ENCODE measurements at places on chromosomes 1 and 21.
A peak's percentile ranks its signal among the peaks of the same experiment; 100 is the strongest.

DNA sequence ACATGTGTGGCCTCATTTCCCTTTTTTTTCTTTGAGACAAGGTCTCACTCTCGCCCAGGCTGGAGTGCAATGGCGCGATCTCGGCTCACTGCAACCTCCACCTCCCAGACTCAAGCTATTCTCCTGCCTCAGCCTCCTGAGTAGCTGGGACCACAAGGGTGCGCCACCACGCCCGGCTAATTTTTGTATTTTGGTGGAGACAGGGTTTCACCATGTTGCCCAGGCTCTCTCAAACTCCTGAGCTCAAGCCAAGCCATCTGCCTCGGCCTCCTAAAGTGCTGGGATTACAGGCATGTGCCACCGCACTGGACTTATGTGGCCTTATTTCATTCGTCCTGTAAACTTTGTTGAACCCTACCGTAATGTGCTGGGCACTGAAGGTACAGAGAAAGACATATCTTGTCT is 569 bp upstream of the WARS2 start:
- peak; percentile 16 for DNase-seq

DNA sequence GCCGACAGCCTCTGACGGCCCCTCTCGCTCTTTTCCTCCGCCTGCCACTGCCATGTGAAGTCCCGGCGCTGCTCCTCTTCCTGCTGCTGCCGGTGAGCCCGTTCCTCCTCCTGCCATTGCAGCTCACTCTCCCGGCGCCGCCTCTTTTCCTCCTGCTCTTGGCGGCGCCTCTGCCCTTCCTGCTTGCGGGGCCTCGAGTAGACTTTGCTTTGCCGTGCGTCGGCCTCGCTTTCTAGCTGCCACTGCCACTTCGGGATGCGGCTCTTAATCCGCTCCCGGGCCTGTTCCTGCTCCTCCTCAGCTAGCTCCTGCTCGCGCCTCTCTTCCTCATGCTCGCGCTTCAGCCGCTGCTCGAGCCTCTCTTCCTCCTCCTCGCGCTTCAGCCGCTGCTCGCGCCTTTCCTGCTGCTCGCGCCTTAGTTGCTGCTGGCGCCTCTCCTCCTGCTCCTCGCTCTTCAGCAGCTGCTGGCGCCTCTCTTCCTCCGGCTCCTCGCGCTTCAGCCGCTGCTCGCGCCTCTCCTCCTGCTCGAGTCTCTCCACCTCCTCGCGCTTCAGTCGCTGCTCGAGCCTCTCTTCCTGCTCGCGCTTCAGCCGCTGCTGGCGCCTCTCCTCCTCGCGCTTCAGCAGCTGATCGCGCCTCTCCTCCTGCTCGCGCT is 4.3 kb downstream of the TCHH start:
- no peak for DNase-seq

DNA sequence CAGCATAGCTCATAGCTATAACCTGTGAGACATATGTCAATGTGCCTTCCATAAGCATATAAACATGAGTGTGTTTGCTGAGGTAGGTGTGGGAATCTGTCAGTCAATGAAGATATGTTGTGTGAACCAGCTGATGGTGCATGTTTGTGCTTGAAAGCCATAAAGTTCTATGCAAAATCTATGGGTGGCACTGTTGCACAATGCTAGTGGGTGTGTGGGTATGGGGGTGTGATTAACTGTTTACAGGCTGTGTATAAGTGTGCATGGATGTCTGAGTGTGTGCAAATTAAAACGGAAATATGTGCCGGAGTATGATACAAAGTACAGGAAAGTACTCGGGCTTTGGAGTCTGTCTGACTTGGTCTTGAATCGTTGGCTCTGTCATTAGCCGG is 1.0 kb upstream of the ATP2B4 start:
- DNase-seq, result peak; percentile 16

DNA sequence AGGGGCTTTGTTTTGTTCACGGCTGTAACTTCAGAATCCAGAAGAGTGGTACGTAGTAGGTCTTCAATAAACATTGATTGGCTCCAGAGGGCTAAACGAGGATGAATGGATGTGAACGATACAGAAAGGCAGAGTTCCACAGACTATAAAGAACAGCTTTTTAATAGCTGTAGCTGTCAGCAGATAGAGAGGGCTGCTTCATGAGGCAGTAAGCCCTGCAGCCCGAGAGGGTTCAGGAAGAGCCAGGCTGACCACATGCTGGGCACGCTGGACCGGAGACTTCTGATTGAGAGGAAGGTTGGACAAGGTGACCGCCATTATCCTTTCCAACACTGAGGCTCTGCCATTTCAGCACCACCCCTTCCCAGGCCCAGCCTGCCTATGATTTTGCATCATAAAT is 45.3 kb downstream of the KIRREL1 start:
- DNase-seq, result no peak

GRCh38 chr1:3821004-3821403 is 24.7 kb upstream of the LRRC47 start:
- DNase-seq, result no peak

- DNase-seq, result no peak
Measured at GRCh38 chr21:45979651-45980050, 1.9 kb upstream of the COL6A1 start.

- DNase-seq, result peak; percentile 20
Measured at GRCh38 chr1:13702425-13703127, 2.6 kb downstream of the PRDM2 start.

- no peak for DNase-seq
Measured at GRCh38 chr1:173342736-173343135, 134.4 kb upstream of the PRDX6 start.

GRCh38 chr1:82366689-82367088 is 566.0 kb downstream of the ADGRL2 start:
- DNase-seq, result no peak

GRCh38 chr1:19646377-19647319 is 2.5 kb downstream of the NBL1 start:
- DNase-seq, result no peak

GRCh38 chr1:27503033-27503432 is 13.1 kb upstream of the WASF2 start:
- DNase-seq, result no peak

GRCh38 chr1:25046194-25046532 is 116.1 kb upstream of the RUNX3 start:
- DNase-seq, result no peak

- no peak for DNase-seq
Measured at GRCh38 chr1:205396967-205397616, 24.8 kb downstream of the LEMD1 start.

DNA sequence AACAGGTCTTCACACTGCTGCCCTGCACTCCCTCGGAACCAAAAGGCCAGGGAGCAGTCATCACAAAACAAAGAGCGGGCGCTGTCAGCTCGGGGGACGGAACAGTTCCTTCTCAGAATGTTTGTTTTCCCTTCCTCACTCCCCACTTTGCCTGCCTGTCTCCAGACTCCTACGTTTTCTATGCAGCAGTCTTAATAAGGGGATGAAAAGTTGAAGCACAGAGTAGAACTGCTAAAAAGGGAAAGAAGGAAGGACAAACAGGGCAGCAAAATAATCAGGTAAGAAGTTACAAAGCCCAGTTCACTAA is 738 bp upstream of the GPR161 start:
- no peak for DNase-seq

DNA sequence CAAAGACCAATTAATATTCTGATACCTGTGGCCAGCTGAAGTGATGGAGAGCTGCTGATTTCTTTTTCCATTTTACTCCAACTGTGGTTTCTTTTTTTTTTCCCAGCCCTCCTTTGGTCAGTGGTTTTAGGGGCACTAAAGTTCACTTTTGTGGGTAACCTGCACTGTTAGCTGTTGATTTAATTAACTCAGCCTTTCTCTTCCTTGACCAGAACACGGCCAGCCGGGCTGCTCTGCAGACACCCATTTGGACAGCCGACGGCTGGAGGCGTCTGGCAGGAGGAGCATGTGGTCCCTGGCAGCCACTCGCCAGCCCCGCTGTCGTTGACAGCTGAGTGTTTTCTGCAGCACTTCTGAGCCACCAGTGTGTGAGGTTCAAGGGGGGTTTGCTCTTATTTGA is 136.2 kb upstream of the RUNX3 start:
- no peak for DNase-seq

- no peak for DNase-seq
Measured at GRCh38 chr1:40050863-40051262, 10.3 kb downstream of the CAP1 start.

DNA sequence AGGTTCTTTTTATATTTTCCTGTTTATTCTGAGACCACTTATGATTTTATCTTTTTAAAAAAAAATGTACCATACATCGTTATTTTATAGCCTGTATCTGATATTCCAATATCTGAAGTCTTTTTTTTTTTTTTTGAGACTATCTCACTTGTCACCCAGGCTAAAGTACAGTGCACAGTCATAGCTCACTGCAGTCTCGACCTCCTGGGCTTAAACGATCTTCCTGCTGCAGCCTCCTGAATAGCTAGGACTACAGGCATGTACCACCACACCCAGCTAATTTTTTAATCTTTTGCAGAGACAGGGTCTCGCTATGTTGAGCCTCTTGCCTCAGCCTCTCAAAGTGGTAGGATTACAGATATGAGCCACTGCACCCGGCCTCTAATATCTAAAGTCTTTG is 25.1 kb downstream of the BCAR3 start:
- DNase-seq, result no peak

DNA sequence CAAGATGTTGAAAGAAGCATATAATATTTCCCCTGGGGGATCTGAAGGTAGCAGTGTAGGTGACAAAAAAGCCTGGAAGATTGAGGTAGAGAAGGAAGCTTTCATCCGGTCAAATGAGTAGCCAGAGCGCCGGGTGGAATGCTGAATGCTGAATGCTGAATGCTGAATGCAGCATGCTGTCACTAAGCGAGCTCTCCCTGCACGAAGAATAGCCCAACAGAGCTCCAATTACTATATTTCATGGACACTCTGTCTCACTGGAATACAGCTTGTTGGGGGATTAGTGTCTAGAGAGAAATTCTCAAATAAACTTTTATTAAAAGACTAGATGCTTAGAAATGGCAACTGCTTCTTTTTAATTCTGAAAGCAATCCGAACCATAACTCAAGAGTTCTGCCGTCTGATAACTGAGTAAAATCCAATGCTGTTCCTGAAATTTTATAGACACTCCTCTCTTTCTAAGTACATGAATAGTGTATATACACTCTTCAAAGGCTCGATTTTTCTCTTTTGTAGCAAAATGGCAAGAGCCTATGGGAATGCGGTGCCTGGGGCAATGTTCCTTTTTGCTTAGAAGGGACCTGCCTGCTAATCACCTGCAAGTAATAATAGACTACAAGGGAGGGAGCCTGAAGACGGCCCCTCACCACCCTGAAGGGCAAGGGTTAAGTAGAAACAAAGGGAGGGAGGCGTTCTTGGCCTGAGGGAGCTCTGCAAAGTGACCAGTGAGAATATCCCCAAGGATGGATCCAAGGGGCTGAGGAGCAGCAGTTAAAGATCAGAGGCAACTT is 203.7 kb upstream of the ESRRG start:
- no peak for DNase-seq

DNA sequence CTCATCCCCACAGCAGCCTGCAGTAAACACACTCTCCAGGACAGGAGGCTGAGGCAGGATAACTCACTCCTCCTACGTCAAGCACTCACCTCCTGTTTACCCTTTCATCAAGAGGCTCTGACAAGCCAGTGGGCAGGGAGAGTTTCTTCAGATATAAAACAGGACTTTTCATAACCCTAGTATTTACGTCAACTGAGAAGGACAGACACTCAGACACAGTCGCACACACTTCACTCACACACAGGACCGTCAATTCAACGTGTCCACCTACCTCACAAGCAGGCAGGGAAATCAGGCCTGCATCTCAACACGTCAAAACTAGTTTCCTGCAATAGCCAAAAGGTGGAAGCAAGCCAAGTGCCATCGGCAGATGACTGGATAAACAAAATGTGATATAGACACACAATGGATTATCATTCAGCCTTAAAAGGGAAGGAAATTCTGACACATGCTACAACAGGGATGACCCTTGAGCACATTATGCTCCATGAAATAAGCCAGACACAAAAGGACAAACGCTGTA is 48.6 kb downstream of the ITPKB start:
- no peak for DNase-seq

- no peak for DNase-seq
Measured at GRCh38 chr1:185300152-185300551, 16.9 kb downstream of the IVNS1ABP start.

- DNase-seq, result no peak
Measured at GRCh38 chr1:35876988-35877387, 6.0 kb upstream of the AGO1 start.

DNA sequence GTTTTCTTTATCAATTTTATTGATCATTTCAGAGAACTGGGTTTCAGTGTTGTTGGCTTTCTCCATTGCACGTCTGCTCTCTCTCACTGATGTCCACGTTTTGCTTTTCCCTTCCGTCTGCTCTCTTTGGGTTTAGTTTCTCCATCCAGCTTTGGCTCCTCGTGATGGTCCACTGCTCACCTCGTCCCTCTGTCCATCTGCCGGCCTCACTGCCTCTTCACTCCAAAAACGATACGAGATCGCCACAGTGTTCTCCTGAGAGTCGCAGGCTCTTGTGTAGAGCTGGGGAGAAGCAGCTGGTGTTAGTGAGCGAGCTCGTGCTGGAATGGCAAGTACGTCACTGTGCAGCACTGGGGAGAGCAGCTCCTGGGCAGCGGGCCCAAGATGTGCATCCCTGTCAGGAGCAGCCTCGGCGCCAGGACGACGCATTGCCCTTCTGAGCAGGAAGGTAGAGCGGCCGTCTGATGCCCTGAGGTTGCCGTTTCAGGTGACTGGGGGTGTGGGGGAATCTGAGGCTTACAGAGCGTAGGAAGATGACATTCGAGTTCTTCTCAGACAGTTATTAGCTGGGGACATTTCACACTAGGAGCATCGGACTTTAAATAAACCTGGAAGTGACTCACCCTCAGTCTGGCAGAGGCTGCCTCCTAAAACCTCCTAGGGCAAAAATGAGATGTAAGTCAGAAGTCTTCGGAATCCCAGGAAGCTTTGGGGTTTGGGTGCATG is 31.4 kb upstream of the PCBP3 start:
- DNase-seq, result no peak

GRCh38 chr1:244918421-244919319 is 54.3 kb upstream of the HNRNPU start:
- DNase-seq, result peak; percentile 47

DNA sequence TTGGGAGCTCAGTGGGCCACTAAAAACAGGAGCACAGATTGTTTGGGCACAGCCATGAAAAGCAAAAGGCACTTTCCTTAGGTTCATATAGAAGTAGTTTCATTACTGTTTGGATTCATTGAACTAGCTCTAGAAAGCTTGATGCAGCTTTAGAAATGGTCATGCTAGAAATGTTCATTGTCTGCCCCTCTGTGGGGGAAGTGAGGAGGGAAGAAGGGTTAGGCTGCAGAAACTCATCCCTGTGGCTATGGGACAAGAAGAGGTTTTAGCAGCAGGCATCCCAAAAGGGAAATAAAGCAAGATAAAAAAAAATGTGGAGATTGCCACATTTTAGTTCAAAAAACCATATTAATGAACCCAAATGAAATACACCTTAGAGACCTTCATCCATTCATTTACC is 359.6 kb upstream of the PTBP2 start:
- DNase-seq, result no peak

- no peak for DNase-seq
Measured at GRCh38 chr1:93556291-93556690, 108.4 kb downstream of the FNBP1L start.

GRCh38 chr1:10529765-10530164 is 55.0 kb downstream of the PEX14 start:
- DNase-seq, result no peak

GRCh38 chr1:102120910-102121309 is 124.2 kb upstream of the OLFM3 start:
- no peak for DNase-seq

GRCh38 chr1:225825078-225825477 is 15.2 kb downstream of the EPHX1 start:
- DNase-seq, result no peak

GRCh38 chr1:17825273-17826164 is 70.4 kb downstream of the ACTL8 start:
- DNase-seq, result no peak
